ENCODE measurements at places on chromosomes 4 and X.
A peak's percentile ranks its signal among the peaks of the same experiment; 100 is the strongest.

- no peak for DNase-seq
Observed at GRCh38 chr4:105276361-105277104, 129.9 kb downstream of the TET2 start.

DNA sequence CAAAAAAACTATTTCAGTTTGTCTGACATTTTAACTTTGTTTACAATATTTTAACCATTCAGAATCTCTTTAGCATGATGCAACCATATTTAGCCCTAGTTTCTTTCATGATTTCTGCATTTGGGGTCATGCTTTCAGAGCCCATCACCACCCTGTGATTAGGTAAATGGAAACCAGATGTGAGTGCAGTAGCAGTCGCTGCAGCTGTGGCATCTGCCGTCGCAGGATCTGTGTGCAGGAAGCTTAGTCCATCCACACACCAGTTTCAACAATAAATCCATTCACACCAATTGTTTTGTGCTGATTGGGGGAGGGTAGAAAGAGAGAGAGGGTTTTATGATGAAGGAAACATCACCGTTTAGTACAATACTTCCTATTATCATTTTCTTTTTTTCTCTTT is 130.5 kb downstream of the CPEB2 start:
- DNase-seq, result no peak

GRCh38 chr4:25874655-25875054 is 11.9 kb upstream of the SEL1L3 start:
- DNase-seq, result no peak

- DNase-seq, result no peak
Observed at GRCh38 chr4:94370533-94371254, 28.1 kb upstream of the HPGDS start.

- DNase-seq, result peak; percentile 48
Observed at GRCh38 chrX:68571610-68572311, 72.9 kb downstream of the YIPF6 start.

DNA sequence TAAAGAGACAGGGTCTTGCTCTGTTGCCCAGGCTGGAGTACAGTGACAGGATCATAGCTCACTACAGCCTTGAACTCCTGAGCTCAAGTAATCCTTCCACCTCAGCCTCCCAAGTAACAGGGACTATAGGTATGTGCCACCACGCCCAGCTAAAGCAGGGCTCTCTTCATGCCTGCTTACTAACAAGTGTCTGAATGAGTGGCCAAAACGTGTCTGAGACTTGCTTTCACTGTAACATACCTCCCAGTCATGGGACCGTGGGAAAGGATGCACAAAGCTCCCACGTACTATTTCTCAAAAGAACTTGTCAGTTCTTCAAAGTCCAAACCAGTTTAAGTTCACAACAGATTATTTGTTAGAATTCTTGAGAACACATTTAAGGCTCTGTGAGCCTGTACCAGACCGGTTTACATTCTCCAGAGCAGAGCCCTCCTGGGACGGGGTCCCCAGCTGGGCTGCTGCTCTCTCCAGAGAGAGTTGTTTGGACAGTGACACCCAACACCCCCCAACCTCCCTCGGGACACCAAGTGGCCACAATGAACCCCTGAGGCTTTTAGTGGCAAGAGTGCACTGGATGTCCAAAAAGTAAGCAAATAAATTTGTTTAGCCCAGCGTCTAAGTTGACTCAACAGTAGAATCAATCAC is 24.1 kb downstream of the SH3KBP1 start:
- no peak for DNase-seq

- no peak for DNase-seq
Observed at GRCh38 chr4:147629783-147630730, 12.9 kb downstream of the TMEM184C start.

GRCh38 chrX:45715748-45716147 is 515.1 kb upstream of the DIPK2B start:
- DNase-seq, result peak; percentile 12

DNA sequence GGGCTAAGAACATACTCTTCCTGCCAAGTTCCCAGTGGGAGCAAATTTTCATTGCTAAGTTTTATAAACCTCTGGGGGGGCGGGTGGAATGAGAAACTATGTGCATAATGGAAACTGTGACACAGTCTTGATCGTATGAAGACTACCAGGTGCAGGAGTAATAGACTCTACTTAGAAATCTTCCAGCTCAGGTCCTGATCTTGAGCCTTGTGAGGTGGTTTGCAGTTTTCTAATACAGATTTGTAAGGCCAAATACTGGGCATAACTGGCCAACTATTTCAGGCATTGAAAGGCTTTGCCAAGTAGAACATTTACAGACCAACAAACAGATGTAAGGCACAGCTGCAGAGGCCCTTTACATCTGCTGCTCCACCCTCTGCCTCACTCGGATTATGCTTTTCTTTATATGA is 89.7 kb upstream of the CBR4 start:
- DNase-seq, result no peak

DNA sequence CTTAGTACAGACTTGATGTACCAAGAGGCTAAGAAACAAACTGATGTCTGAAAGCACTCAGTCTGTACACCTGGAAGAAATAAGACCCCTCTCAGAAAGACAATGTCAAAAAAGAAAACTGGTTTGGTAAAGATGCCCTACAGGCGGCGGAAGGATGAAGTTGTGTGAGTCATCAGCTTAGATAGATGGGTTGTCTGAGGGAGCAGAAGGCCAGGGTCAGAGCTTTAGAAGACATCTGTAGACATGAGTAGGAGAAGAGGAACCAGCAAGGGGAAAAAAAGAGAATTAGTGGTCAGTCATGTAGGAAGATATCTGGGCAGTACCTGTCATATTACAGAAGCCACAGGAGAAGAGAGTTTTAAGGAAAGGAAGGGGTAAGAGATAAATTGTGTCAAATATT is 8.3 kb downstream of the SRPX2 start:
- DNase-seq, result no peak

GRCh38 chr4:165738571-165738970 is 134.5 kb upstream of the TLL1 start:
- no peak for DNase-seq

DNA sequence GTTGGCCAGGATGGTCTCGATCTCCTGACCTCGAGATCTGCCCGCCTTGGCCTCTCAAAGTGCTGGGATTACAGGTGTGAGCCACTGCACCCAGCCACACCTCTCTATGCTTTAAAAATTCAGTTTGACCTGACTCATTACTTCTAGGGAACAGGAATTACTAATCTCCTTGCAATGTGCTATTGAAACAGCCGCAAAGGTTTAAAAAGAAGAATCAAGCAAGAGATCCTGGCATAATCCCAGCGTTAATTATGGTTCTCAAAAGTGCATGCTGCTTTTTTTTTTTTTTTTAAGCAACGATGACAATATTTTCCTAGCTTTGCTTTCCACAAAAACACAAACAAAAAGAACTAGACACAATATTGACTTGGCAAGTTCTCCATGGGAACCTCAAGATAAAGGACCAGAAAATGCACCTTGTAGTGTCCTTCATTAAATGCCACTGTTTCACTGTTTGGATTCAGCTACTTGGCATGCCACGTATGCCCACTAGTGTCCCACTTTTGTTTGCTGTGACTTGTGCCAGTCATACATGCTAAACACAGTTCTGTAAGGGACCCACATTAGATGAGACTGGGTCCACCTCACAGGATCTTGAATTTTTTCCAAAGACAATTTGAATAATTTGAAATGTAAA is 112.6 kb upstream of the PPARGC1A start:
- no peak for DNase-seq

DNA sequence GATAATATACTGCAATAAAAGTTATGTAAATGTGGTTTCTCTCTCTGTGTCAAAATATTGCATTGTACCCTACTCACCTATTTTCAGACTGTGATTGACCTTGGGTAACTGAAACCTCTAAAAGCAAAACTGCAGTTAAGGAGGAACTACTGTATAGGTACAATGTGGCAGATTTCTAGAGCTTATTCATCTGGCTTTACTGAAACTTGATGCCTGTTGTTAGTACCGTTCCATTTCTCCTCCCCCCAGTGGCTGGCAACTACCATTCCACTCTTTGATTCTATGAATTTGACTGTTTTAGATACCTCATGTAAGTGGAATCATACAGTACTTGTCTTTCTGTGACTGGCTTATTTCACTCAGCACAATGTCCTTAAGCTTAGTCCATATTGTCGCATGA is 61.9 kb downstream of the HOPX start:
- no peak for DNase-seq

GRCh38 chr4:152448038-152448707 is 87.7 kb downstream of the FBXW7 start:
- no peak for DNase-seq

- DNase-seq, result peak; percentile 41
Observed at GRCh38 chrX:46837558-46838485, 979 bp downstream of the RP2 start.

- no peak for DNase-seq
Observed at GRCh38 chrX:16076834-16077233, 46.5 kb upstream of the GRPR start.

DNA sequence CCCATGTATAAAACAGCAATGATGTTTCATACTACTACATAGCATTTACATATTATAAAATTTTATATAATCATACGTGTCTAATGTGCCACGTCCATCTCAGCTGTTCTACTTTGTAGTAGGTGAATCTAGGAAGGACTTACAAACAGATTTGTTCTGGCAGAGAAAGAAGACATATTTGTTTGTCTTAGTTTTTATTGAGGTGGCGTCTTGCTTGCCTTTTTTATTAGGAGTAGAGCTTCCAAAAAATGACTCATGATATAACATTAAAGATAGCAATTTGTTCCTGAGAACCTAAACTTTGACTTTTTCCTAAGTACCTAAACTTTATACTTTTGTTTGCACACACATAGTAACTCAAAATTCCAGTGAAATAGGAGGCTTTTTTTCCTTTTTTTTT is 64.6 kb downstream of the CLDN22 start:
- no peak for DNase-seq

GRCh38 chr4:7980036-7980435 is 40.4 kb upstream of the AFAP1 start:
- DNase-seq, result no peak

- DNase-seq, result no peak
Observed at GRCh38 chr4:6724421-6725111, 8.6 kb downstream of the BLOC1S4 start.
